Activated effector memory CD4-positive, alpha-beta T cell treated with anti-CD3 and anti-CD28 coated beads, Interleukin-2, amount 50 U/mL, for 16 hours (primary cell): ENCODE measurements at places on chromosomes 13 and 19.

- no peak for DNase-seq
These were observed 3.4 kb upstream of the TMED1 start for GRCh38 chr19:10839114-10840050.

- peak; percentile 78 for DNase-seq
These were observed at the start of gene CEACAM1 for GRCh38 chr19:42528354-42529247. TSS of gene CEACAM1 (minus strand) at chr19:42528481. CDS start at chr19:42528374, 107 bp downstream.

DNA sequence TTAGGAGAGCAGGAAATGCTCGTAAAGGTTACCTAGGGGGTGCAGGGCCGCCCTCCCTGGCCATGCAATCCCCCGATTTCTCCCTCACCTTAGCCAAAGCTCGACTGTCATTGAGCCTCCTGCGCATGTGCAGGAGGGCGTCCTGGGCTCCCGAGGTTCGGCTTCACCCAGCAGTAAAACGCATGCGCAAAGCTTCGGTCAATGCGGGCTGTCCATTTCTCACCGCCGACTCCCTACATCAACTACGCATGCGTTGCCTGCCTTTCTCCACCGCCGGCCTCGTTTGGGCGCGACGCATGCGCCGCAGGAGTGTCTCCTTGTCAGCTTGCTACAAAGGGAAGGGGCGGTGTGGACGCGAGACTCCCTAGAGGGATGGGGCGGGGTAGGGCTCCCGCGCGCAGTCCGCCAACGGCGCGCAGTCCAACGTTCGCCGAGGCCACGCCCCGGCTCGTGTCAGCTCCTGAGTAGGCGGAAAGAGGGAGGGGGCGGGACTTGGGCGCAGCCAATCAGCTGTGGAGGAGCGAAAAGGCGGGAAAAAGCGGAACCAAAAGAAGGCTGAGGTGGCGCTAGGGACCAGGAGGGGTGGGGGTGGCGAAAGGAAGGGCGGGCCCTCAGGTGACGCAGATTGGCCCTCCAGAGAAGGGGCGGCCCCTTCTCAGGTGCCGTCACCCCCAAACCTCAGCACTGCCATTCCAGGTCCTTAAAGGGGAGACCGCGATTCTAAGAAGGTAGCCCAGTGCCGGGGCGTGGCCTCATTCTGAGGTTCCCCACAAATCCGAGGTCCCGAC, at the start of the genes SYNGR4 and TMEM143:
SYNGR4 (plus strand) TSS at position 558 of the 788 bp plus-strand sequence. CDS start 1,476 bp downstream, outside the sequence.
TMEM143 (minus strand) TSS at position 131 of the 788 bp plus-strand sequence; CDS start at position 111, 20 bp downstream.
- peak; percentile 99 for DNase-seq

DNA sequence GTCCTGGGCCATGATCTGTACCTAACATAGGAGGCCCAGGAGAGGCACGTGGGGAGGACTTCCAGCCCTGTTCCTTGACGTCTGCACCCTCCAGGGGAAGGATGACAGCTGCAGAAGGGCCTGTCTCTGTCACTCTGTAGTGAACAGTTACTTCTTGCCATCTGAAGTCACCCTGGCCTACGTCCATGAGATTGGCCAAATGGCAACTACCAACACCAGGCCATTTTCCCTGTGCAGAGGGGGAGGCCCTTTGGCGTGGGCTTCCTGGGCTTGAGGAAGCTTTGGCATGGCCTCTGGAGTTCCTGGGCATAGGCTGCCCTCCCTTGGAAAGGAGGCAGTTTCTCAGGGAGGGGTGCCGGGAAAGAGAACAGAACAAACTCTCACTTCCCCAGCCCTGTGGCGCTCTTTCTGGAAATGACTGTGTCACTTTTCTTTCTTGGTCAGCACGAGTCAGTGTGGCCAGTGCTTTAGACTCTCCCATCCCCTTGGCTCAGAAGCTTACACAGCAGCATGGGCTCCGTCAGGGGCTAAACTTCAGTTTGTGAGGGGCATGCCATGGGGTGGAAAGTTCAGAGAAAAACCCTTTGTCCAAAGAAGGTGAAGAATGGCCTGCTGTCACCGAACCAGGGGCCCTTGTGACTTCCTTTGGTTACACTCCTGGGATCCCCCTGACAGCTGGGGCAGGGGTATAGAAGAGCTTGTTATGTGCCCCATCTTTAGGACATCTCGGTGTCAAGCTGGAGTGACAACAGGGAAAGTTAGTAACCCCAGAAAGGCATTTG, 5.3 kb downstream of the CARM1 start:
- no peak for DNase-seq

GRCh38 chr19:6811906-6812305, 39.4 kb downstream of the VAV1 start:
- no peak for DNase-seq

- DNase-seq = no peak
These were observed 368.8 kb upstream of the TSHZ3 start for GRCh38 chr19:31718032-31718431.

- DNase-seq = no peak
These were observed 9.0 kb upstream of the TNFRSF19 start for GRCh38 chr13:23561261-23561660.

- DNase-seq = peak; percentile 76
These were observed at the start of gene WDR87 for GRCh38 chr19:37905946-37906868. TSS of gene WDR87 (minus strand) at chr19:37906594. CDS start at chr19:37898239, 8,355 bp downstream.

DNA sequence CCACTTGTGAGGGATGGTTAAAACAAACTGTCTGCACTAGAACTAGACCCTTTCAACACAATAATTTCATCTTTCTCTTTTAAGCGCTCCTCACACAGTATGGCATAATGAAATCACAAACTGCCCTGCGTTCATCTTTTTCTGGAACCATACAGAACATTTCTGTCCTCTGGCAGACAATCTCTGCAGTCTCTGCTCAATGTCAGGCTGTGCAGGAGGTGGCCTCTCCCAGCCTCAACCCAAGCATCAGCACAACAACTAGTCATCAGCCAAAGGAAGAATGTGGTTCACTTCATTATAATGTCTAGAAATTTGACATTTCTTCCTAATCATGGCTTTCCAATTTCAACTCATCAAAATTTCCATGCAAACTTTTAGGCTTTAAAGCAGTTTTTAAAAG, 125.1 kb upstream of the STARD13 start:
- no peak for DNase-seq

- DNase-seq = no peak
These were observed at the start of gene FAM216B for GRCh38 chr13:42781352-42781751. TSS of gene FAM216B (plus strand) at chr13:42781584. CDS start at chr13:42784068, 2,484 bp downstream.

- DNase-seq = peak; percentile 71
These were observed 36.4 kb upstream of the IGFL1 start for GRCh38 chr19:46192992-46193650.

DNA sequence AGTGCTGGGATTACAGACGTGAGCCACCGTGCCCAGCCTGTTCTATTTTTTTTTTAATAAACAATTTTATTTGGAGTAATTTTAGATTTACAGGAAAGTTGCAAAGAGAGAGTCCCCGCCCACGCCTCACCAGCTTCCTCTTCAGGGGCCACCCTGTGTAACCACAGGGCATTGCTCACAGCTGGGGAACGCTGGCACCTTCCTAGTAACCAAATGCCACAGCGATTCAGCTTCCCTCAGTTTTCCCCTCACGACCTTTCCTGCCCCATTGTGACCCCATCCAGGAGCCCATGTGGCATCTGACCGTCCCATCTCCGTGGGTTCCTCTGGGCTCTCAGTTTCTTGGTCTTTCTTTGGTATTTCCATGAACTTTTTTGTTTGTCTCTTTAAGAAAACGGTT, 83.9 kb downstream of the GNG7 start:
- peak; percentile 91 for DNase-seq

DNA sequence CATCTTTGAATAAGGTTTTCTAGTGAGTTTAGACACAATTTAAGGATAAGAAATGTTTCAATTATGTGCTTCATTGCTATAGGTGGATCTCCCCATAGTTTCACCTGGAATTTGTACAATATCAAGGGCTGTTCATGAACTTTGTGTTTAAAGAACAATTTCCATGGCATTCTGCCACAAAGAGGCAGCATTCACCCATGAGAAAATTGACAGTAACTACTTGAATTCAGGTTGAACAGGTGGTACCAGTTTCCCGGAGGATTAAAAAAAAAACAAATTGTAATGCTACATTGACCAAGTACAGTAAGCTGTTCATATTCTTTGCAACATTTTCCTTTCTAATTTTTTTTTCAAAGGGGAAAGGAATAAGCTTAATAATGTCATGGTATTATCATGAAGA, 9.1 kb downstream of the SLITRK5 start:
- no peak for DNase-seq
